ENCODE measurements at places on chromosomes 1 and 21.
A peak's percentile ranks its signal among the peaks of the same experiment; 100 is the strongest.

GRCh38 chr1:54014009-54014629, 3.9 kb downstream of the LDLRAD1 start:
- no peak for DNase-seq

- DNase-seq: no peak
These were observed 155.8 kb upstream of the UBE2U start for GRCh38 chr1:64047549-64047996.

DNA sequence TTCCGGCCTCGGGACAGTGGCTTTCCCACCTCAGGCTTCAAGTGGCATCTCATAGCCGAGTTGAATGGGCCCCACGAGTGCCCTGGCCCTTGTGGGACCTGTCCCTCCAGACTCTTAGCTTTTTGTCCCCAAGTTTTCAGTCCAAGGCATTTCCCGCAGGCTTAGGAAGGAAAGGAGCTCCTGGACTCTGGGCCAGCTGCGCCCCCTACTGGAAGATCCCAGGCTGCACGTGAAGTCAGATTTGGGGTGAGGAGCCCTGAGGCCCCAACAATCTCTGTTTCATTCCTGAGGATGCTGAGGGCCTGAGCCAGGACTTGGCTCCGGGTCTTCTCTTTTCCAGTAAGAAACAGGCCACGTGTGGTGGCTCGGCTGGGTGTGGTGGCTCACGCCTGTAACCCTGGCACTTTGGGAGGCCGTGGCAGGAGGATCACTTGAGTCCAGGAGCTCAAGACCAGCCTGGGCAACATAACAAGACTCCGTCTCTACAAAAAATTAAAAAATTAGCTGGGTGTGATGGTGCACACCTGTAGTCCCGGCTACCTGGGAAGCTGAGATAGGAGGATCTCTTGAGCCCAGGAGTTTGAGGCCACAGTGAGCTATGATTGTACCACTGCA, 67.4 kb downstream of the ARHGEF10L start:
- DNase-seq: peak; percentile 75

GRCh38 chr1:221469476-221469875, 272.4 kb downstream of the DUSP10 start:
- DNase-seq: no peak

- DNase-seq: no peak
These were observed 6.9 kb upstream of the CLIC6 start for GRCh38 chr21:34661848-34662247.

DNA sequence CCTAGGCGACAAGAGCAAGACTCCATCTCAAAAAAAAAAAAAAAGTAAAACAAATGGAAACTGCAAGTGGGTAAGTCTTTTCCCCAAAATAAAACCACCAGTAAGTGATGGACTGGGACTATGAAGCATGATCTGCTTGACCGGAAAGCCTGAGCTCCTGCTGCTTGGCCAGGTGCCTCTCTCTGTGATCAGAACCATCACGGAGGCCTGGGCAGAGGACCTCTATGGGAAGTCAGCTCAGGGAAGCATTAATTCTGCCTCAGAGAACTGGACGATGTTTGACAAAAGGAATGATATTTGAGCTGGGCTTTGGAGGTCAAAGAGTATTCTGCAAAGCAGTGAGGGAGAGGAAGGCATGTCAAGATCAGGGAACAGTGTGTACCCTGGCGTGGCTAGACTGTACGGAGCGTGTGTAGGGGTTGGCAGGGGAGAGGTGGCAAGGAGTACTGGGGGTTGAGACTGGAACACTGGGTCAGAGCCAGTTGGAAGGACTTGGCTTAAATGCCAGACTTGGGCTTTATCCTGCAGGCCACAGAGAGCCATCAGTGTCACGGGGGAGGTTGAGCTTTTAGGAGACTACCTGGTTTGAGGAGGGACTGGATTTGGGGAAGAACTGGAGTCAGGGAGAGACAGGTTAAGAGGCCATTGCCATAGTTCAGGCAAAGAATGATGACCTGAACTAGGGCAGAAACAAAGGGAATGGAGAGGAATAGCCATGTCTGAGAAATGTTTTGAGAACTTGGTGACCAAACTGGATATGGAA, 16.4 kb downstream of the ATP1A2 start:
- no peak for DNase-seq

DNA sequence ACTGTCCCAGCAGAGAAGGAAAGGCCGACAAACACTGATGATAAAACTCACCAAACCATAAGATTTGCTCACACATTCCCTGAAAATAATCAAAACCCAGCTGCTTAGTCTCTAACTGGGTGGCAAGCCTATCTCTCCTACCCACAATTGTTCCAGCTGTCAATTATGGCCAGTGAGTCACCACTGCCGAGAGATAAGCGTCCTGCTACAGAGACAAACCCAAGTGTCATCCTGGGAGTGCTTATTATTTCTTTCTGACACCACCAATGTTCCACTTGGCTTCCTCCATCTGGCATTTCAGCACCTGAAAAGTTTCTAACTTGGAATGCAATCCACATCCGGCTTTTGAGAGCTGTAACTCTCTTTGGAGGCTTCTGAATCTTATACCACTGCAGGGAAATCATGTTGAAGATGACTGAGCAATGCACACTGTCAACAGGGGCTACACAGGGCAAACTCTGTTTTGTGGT, 51.5 kb upstream of the VAV3 start:
- peak; percentile 98 for DNase-seq

GRCh38 chr1:90273241-90273774, 278.4 kb downstream of the ZNF326 start:
- no peak for DNase-seq
